ENCODE measurements at places on chromosomes 6 and 20.

DNA sequence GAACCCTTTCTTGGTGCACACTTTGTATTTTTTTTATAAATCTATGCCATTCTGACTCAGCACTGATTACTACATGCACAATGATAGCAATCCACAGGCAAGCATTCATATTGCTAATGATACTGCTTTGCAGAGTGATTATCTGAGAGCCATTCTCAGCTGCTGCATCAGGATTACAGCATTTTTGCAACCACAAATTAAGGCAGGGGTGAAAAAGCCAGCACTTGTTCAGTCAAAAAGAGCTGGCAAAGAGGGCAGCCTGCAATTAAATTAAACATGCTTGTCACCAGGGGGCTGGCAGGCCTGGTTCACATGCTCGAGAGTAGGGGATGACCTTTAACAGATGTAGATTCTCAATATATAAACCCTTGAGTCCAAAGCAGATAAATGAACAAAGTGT is 40.7 kb upstream of the SLC17A4 start:
- no peak for DNase-seq

DNA sequence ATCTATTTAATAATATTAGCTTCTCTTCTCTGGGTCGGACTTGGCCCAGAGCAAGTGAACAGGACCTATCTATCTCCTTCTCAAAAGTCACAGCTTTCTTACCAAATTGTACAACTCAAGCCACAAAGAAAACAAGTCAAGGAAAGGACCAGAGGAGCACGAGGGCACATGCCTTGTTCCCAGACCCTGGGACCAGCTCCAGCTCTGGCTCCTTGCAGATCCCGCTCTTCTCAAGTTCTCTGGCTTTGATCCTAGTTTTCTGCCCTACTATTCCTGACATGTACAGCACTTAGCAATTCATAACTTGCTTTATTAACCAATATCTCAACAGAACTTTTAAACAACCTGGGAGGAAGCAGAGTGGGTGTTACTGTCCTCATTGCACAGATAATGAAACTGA is 185.9 kb downstream of the ESR1 start:
- DNase-seq, result no peak

DNA sequence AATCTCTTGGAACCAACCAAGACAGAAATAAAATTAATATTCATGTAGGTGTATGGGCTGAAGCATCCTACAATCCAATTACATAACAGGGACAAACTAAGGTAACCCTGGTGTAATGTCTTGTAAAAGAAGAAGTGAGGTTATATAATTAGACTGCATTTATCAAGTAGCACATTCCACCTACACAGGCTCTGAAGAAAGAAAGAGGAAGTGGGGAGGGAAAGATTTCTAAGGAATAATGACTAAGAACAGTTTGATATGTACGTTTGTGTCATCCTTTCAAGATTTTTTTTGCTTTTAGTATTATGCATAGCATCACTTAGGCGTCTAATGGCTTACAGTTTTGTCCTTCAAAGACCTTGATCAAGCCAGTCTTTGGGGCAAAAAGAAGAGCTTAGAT is 139.7 kb downstream of the PLCB1 start:
- DNase-seq, result no peak

DNA sequence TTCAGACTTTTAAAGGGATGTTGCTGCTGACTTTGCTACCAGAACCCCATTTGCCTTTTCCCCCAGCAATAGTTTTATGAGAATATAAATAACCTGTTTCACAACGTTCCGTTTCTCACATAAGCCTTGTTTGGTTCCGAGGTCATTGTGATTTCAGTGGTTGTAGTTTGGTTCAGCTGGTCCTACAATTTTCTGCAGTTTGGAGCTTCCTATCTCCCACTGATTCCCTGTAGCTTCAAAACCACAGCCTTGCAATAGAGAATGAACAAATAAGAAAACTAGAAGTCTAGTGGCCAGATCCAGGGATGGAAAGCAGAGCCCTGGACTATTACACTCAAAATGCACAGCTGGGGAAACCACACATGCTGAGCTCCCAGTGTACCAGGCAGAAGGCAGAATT is 24.1 kb upstream of the SH3BGRL2 start:
- DNase-seq, result no peak
